ENCODE measurements at places on chromosomes 6 and 20. TPM values are rescaled to one million over a fixed set of nuclear protein-coding genes. Genes with fewer than 3 reads are reported as not detected.
A peak's percentile ranks its signal among the peaks of the same experiment; 100 is the strongest.

DNA sequence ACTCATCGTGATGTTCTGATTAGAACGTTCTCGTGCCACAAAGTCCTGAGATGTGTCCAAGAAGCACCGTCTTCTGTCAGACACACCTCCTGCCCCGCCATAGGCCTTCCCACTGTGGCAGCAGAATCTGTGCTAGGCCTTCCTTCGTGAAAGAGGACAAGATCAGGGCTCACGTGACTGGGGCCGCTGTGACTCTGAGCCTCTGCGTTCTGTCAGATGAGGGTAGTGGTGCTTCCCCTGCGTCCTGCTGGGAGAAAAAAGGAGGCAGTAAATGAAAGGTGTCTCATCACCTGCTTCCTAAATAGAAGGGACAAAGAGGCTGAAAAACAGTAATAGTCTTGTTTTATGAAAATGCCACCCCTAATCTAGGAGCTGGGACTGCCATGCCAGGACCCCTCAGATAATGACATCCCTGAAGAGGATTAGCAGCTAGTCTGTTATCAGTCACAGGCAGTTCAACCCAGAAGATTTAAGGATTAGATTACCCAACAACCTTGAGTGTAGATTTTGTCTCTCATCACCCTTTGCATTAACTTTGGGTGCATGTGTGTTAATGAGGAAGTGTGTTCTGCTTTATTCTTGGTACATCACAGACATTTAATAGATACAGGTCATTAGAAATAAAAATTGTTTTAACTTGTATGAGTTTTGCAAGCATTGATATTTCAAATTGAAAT, 4.1 kb downstream of the DNAJC5 start:
- DNase-seq, result no peak

The PROKR2 gene
- polyA plus RNA-seq, result not detected

GRCh38 chr20:7971536-7972280, 31.4 kb upstream of the HAO1 start:
- no peak for DNase-seq

DNA sequence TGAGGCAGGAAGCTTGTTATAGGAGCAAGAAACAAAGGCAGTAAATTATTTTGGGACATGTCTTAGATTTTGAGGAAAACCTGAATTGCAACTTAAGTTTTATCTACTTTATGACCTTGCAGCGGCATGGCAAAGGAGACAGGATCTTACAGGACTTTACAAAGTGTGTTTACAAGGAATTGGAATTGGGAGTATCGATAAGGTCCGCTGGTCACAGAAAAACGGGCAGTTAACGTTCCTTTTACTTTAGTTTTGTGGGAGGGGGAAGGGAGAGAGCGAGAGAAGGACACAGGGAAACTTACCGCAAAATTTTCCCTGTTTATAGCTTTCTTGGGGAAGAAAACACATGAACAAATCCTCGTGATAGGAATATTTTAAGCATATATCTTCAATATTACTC, 1607.2 kb downstream of the GRIK2 start:
- DNase-seq, result no peak

DNA sequence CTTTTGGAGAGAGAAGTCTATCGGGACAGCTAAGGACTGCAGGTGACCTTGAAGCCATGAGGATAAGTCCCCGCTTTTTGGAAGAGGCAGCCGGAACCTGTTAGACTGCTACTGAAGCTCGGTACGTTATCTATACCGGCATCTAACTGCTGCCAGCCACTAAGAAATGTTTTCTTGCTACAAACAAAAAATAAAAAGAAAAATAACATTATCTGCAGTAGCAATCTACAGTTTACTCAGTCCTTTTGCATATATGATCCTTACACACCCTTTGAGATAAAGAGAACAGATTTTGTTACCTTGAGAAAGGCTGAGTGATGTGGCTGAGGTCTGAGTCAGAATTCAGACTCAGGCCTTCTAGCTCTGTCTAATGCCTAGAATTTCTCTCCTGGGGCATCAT, 314.6 kb downstream of the CDH26 start:
- no peak for DNase-seq

- DNase-seq, result no peak
Measured at GRCh38 chr20:45343532-45344167, 4.6 kb downstream of the SDC4 start.

The AGER gene
- 1.6 TPM for polyA plus RNA-seq

DNA sequence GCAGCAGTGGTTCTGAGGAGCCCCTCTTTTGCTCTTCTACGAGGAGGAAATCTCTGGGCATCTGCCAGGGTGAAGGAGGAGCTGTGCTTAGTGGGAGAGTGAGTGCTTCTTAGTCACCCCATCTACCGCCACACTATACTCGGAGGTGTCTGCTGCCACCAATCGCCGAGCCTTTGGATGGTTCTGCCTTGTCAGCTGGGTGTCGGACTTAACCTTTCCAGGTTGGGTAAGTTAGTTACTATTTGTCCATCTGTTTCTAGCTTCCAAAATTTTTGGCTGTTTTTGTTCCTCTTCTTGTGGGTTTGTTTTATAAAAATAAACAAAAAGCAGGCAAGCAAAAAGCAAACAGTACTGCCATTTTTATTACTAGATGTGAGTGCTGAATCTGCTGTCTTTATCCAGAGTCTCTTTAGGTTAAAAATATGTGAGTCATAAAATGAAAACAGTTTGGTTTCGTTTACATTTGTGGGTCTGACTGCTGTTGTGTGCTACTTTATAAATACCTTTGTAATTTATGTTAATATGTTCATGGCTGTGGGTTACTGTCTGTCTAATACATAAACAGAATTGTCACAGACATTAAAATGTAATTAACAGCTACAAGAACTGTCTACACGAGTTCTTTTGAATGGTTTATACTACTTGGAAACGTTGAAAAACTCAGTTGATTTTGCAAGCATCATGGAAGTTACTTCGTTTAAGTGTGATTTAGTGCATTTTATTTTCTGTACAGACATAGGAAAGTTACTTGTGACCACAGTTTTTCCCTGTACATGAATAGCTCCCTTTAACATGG, 89.2 kb downstream of the ARID1B start:
- DNase-seq, result no peak

The LCA5 gene
- 1.4 TPM for polyA plus RNA-seq

The RCAN2 gene
- 86.4 TPM for polyA plus RNA-seq

DNA sequence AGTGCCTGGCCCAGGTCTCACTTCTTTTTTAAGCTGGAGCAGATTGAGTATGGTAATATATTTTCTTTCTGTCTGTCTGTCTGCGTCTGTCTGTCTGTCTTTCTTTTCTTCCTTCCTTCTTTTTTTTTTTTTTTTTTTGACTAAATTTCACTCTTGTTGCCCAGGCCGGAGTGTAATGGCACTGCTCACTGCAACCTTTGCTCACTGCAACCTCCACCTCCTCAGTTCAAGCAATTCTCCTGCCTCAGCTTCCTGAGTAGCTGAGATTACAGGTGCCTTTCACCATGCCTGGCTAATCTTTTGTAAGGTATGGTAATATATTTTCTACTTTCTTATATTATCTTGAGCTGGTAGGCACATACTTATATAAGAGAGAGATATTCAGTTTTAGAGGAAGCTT, 196.3 kb upstream of the MARCKS start:
- no peak for DNase-seq

- no peak for DNase-seq
Measured at GRCh38 chr20:5024103-5024502, 22.8 kb upstream of the SLC23A2 start.

- no peak for DNase-seq
Measured at GRCh38 chr6:11484441-11484840, 53.1 kb upstream of the TMEM170B start.

DNA sequence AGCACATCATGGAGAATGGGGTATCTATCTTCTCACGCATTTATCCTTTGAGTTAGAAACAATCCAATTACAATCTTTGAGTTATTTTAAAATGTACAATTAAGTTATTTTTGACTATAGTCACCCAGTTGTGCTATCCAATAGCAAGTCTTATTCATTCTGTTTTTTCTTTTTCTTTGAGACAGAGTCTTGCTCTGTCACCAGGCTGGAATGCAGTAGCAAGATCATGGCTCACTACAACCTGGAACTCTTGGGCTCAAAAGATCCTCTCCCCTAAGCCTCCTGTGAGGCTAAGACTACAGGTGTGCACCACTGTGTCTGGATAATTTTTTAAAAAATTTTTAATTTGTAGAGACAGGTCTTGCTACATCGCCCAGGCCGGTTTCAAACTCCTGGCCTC, 201.5 kb upstream of the ZNF217 start:
- DNase-seq, result no peak

DNA sequence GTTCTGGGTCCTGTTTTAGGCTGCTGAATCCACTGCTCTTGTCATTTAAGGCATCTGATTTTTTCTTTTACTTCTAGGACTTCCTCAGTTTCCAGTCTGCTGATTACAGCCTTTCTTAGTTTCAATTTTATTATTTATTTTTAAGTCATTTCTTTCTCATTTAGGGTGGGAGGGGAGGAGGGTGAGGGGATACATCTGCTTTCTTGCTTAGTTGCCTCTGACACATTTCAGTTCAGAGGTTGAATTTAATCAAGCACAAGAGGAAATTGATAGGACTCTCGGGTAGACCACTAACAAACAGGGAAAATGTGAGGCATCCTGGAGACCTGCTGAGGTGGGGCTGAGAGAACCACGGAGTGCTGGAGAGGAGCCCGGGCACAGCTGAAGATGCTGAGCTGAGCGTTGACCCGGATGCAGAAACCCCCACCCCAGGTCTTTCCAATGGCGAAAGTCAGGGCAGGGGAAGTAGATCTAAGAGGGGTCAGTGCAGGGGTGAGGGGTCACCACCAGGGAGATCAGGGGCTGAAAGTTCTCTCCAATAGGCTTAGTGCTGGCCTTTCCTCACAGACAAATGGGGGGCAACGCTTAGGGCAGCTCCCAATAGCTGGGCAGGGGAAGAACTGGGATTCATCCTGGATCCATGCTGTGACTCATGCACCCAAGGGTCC, 7.6 kb upstream of the TREML2 start:
- DNase-seq, result no peak

DNA sequence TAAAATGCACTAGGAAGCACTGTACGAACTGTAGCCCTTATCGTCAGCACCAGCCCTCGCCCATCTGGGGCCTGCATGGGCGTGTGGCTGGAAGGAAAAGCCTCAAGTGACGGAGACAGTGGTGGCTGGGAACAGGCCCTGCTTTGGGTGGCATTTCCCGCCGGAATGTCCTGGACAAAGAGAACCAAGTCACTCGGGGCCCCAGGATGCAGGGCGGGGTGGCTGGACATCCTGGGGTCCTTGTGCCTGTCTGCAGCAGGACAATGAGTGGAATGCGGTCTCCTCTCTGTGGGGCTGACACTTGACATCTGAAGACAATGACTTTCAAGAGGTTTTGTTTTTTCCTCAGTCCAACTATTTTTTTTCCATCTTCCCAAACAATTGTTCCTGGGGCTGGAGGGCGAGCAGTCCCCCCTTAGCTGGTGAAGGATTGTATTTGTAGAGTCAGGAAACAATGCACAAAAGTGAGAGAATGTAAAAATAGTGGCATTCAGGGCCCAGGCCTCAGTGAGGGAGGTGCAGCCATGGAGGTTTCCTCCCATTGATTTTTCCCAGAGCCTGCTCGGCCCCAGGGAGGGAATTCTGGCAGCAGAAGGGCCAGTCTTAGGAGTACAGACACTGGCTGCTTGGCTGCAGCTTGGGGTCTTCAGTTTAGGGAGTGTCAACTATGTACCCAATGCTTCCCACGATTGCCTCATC, 64.4 kb downstream of the PREX1 start:
- peak; percentile 49 for DNase-seq

The RBM24 gene
- polyA plus RNA-seq, result 119 TPM

The FOXQ1 gene
- 0.08 TPM for polyA plus RNA-seq

GRCh38 chr6:4459032-4459431, 317.2 kb upstream of the CDYL start:
- peak; percentile 40 for DNase-seq

The C6orf141 gene
- 0.28 TPM for polyA plus RNA-seq

The GSTA3 gene
- not detected for polyA plus RNA-seq

DNA sequence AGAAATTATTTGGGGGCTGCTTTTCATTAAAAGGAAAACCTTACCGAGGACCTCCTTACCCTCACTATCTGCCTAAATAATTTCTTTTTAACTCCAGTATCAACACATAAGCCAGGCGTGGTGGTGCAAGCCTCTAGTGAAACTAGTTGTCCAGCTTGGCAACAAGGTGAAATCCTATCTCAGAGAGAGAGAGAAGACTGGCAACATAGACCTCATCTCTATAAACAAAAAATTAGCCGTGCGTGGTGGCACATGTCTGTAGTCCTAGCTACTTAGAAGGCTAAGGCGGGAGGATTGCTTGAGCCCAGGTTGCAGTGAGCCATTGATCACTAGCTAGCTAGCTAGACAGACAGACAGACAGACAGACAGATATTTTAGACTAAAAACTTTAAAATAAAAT, 92.5 kb downstream of the ARMC2 start:
- DNase-seq, result no peak

- no peak for DNase-seq
Measured at GRCh38 chr6:73694711-73695411, 1.1 kb upstream of the CD109 start.

GRCh38 chr6:109339906-109340678, 42.2 kb downstream of the CD164 start:
- no peak for DNase-seq

The C6orf15 gene
- not detected for polyA plus RNA-seq

GRCh38 chr6:15434263-15434662, 188.4 kb downstream of the JARID2 start:
- no peak for DNase-seq

- DNase-seq, result no peak
Measured at GRCh38 chr6:31968791-31969711, 2.9 kb downstream of the DXO start.

DNA sequence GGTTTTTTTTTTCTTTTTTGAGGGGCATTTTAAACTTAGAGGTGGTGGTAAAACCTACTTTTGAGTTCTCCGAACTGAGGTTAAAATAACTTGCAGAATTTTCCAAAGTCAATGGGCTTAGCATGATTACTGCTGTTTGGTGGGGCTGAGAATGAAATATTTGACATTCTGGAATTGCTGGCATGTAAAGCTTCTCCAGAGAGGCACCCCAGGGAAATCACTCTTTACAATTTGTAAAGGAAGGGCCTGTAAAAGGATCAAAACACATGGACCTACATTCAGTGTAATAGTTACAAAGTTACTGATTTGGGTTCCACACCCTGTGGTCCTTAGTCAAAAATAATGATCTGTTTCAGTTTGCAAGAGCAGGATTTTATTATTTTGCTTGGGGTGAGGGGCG, 5.5 kb downstream of the FAM217B start:
- no peak for DNase-seq

DNA sequence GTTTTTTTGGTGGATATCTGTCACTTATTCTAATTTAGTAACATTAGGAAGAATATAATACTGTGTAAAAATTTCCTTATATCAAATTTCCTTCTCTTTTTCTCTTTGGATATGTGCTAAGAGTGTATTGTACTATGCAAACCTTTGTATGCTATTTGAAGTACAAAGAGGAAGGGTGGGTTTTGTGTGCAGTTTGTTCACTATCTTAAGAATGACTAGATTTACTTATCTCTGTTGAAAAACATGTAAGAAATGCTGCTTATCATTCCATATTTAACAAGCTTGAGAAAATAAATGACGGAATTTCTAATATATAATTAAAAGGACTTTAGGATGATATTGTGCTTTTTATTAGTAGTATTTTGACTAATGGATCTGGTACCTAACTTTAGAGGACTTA, 13.1 kb downstream of the CD2AP start:
- DNase-seq, result no peak

The FOXP4 gene
- 10.9 TPM for polyA plus RNA-seq
